NCI-H1436 (cell line): ENCODE measurements at places on chromosomes 3 and 15.

DNA sequence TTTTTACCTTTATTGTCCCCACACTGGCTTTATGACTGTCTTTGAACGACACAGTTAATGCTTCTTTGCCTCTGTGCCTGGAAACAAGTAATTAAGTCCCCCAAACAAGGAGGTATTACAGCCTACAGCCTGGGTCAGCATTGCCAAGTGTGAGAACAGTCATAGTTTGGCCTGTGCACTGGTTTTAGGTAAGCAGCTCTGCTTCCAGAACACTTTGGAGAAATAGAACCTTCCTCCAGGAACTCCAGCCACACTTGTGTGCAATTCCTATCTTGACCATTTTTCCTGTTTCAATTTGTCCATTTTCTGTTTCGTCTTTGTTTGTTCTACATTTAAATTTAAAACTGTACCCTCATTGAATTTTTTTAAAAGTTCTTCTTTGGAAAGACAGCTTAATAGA lies 568.2 kb downstream of the TUSC7 start:
- no peak for DNase-seq

DNA sequence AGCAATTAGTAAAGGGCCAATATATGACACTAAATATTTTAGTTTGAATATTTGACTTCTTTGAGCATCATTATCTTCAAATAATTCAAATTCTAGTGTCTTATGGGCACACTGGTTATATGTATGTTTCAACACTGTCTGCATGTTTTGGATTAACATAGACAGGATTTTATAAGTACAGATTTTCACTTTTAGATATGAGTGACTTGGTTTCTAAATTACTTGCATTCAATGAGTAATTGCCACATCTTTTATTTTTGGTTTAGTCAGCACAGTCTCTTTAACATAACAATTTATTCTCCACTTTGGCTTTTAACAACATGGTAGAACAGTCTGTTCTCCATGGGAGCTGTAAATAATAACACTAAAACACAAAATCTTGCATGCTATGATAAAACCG lies 674.8 kb downstream of the TBL1XR1 start:
- no peak for DNase-seq

DNA sequence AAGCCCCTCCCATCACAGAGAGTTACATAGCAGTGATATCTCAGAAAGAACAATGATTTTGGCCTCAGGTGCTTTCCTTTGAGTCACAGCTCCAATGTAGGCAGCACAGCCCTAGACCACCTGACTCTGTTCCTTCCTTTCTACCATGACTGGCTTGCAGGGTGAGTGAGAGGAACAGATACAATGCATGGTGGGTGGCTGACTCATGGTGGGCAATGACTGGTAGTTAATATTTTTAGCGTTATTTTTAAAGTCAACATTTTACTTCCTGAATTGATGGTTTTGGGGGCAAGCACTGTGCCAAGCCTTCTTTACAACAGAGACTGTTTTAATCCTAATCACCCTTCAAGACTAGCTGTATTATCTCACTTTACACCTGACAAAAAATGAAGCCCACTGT lies 32.8 kb upstream of the ST3GAL6 start:
- no peak for DNase-seq

DNA sequence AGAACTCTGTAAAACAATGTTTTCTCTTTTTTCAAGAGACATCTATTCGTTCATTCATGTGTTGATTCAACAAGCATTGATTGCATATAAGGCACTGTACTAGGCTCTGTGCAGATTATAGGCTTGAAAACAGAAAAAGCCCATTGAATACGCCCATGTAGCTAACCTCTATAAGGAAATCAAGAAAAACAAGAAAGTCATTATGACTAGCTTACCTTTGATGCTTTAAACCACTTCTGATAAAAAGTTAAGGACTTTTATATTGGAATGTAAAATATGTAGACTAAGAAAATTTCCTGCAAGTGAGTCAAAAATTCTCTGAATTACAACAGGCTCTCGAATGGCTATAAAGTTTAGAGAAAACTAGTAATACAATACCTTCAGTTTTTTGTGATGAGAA lies 92.5 kb downstream of the BDH1 start:
- DNase-seq, result no peak

- DNase-seq, result no peak
Measured at GRCh38 chr3:86800116-86800515, 190.8 kb downstream of the VGLL3 start.

- DNase-seq, result no peak
Measured at GRCh38 chr3:140035871-140036270, 100.9 kb downstream of the CLSTN2 start.

DNA sequence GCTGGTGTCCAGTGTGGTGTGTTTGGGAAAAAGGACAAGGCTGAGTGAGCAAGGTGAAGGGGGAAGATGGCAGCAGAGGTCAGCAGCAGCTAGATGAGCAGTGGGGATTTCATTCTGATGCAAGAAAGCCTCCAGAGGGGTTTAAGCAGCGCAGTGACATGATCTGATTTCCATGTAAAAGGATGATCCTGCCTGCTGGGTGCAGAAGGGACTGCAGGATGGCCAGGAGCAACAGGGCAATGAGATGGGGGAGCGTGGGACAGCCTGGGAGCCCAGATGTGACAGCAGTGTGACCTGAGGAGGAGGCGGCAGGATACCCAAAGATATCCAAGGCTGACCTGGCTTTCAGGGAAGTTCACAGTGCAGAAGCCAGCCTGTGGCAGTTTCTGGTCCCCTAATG lies 6.1 kb downstream of the WNT7A start:
- no peak for DNase-seq

DNA sequence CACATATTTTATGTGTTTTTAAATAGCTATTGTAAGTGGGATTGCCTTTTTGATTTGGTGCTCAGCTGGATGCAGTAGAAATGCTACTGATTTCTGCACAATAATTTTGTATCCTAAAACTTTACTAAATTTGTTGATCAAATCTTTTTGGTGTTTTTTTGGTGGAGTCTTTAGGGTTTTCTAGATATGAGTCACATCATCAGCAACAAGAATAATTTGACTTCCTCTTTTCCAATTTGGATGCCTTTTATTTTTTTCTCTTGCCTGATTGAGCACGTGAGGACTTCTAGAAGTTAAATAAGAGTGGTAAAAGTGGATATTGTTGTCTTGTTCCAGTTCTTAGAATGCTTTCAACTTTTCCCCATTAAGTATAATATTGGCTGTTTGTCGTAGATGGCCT lies 51.3 kb downstream of the TLNRD1 start:
- DNase-seq, result no peak

GRCh38 chr15:29770796-29771195 lies 51.5 kb downstream of the TJP1 start:
- no peak for DNase-seq

DNA sequence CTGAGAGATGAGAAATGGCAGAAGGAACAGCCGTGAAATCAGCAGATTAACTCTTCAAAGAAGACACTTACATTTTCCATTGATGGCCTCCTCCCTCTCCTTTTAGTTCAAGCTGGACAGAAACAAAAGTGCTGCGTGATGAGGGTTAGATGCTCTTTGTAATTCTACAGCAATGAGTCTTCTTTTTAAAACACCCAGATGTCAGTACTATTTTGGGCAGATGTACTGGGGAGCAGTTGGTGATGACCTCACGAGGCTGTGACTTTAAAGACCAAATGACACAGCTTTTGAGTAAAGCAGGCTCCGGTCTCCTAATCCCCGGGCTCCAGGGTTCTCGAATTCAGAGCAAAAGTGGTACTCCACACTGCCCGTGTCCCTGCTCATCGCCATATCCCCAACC lies 198.2 kb downstream of the SLCO3A1 start:
- no peak for DNase-seq

GRCh38 chr3:147383617-147384016 lies 22.7 kb downstream of the ZIC4 start:
- no peak for DNase-seq

DNA sequence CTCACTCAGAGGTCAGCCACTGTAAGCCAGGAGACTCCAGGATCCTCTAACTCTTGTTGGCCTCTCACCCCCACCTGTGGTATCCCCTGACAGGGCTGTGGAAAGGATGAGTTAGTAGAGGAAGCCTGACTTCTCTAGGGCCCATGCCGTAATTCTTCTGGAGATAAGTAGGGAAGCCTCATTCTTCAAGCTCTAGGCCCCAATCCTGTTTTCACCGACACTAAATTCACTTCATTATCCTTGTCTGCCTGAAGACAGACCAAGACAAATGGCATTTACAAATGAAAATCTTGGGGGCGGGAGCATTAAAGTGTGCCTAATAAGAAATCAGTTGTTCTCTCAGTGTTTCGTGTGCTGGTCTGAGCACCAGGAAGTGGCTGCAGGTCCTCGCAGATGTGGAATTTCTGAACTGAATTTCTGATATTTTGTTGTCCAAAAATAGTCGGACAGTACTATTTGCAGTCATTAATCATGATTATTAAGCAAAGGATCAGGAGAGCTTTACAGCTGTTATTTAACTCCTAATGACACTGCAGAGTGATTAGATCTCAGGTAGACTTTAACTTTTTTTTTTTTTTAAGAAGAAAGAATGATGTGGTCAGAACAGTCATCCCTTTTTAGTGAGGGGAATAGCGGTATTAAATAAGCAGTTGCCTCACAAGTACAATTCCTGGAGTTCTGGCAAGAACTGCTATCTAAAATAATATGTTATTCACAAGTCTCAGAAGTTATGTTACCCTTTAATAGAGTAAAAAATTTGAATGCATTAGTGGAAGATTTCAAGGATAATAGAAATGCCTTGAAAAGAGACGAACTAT lies 58.4 kb downstream of the RBMS3 start:
- DNase-seq, result no peak

- DNase-seq, result no peak
Measured at GRCh38 chr3:122481390-122481789, 33.3 kb downstream of the KPNA1 start.

DNA sequence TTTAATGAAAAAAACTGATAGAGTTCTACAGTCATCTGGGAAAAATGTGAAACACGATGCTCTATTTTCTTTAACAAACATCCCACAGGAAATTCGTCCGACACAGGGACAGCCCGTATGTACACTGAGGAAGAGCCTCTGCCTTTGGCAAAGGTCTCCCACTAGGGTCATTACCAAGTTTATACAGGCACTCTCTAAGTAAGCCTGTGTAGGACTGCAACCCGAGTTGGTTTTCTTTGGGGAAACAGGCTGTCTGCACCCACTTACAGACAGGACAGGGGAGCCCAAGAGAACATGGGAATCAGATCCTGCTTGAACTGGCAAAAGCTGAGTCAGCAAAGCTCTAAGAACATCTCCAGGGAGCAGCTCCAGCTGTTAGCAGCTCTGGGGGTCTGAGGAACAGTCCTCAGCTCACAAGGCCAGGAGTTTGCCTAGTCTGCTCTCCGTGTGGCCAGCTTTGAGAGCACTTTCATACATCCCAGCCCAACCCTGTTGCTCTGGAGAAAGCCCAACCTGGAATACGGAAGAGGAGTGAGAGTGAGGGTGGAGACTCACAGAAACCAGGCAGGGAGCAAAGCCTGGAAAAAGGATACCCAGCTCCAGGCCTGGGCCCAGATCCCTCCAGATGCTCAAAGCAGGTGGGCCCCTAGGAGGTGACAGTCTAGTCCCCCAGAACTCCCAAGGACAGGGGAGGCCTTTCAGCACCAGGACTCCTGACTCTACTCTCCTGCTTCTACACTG lies 1.9 kb downstream of the TBC1D2B start:
- DNase-seq, result peak; percentile 4
